ENCODE measurements at places on chromosomes 6 and 20. TPM values are rescaled to one million over a fixed set of nuclear protein-coding genes. Genes with fewer than 3 reads are reported as not detected.

DNA sequence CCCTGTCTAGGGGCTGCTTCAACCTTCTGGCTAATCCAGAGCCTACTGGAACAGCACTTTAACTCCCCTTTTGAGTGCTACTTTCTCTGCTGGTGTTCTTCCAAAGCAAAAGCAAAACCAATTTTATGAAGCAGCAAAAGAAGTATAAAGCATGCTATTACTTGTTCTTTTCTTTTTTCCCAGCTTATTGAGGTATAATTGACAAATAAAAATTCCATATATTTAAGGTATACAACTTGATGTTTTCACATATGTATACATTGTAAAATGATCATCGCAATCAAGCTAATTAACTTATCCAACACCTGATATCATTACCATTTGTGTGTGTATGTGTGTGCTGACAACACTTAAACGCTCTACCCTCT lies 14.9 kb downstream of the ID4 start:
- no peaks in the 10 kb centered on the region for H3K4me1 ChIP-seq
- no peak overlapping the region for H3K27ac ChIP-seq
- no peaks in the 10 kb centered on the region for H3K27me3 ChIP-seq
- no peaks in the 10 kb centered on the region for H3K36me3 ChIP-seq

DNA sequence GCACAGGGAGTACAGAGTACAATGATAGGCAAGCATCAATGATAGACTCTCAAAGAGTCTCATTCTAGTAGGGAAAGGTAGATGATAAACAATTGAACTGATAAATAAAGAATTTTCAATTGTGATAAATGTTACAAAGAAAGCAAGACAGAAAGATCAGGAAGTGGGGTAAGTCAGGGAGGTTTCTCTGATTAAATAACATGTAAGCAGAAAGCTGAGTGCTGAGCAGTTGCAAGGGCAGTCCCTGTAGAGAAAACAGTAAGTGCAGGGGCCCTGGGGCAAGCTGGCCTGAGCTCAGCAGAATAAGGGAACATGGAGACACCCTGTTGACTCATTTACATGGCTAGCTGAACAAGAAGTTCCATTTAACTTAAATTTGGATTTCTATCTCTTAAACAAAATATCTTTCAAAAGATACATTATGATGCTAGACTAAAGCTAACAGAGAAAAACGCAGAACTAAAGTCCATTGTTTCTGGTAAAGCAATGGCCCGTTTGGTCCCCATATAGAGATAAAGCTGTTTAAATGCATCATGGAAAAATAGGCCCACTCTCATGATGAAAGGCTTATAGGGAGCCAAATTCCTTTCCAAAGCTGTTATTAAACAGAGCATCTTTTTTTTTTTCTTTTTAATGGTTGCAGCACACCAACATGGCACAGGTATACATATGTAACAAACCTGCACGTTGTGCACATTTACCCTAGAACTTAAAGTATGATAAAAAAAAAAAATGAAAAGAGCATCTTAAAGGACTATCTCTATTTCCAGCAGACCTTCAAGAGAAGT lies 5.3 kb upstream of the TNFAIP3 start:
- H3K36me3 ChIP-seq = no peaks in the 10 kb centered on the region
- DNase-seq = no peak
- peak overlapping the region; percentile 63 for H3K27ac ChIP-seq
- no peak overlapping the region for H3K4me3 ChIP-seq

DNA sequence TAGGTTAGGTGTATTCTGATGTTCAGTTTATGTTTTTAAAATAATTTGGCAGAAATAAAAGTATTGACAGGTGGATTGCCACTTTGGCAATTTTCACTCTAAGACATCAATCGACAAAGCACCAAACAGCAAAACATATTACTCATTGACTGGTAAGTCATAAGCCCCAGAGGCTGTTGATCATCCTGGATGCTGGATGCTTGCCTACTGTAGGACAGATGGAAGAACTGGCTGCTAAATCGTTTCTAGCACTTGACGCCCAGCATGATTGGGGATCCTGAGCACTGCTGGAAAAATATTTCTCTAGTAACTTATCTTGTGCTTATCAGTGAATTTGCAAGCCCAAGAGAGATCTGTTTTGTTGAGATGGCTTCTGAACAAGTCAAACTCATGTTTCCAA lies 1001.9 kb upstream of the FLRT3 start:
- no peak overlapping the region for H3K4me3 ChIP-seq
- no peaks in the 10 kb centered on the region for H3K27me3 ChIP-seq
- H3K27ac ChIP-seq = no peak overlapping the region
- no peaks in the 10 kb centered on the region for H3K36me3 ChIP-seq
- no peak for DNase-seq
- H3K4me1 ChIP-seq = no peaks in the 10 kb centered on the region

Gene FRS3
- total RNA-seq = 3.2 TPM

Gene LAMA5
- 52.3 TPM for total RNA-seq

Gene VEGFA
- 247 TPM for total RNA-seq

DNA sequence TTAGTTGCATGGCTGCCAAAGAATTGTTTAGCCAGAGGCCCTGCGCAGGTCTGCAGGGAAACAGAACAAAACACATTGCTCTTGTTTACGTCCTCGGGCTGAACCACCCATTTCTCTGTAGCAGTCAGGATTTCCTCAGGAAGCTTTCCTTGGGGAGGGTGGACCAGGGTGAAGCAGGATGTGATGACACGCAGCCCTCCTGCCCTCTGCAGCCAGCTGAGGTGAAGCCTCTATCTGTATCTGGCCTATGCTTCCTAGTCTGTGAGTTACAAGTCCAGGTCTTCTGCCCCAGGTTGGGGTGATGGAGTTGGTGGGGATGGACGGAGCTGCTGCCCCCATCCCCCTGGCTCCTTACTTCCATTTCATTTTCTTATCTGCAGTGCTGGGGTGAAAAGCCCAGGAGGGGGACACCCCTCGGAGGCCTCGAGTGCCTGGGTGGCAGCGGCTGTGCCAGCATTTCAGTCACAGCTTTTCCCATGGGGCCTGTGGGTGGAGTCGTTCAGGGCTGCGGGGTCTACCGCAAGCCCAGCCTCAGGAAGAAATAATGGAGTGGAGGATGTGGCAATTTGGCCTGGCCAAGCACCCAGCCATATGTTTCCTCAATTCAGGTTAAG lies 24.9 kb downstream of the SASH1 start:
- H3K4me3 ChIP-seq = no peak overlapping the region
- H3K27ac ChIP-seq = peak overlapping the region; percentile 51
- H3K36me3 ChIP-seq = no peaks in the 10 kb centered on the region
- peak; percentile 21 for DNase-seq
- no peaks in the 10 kb centered on the region for H3K27me3 ChIP-seq

Gene GNMT
- not detected for total RNA-seq

DNA sequence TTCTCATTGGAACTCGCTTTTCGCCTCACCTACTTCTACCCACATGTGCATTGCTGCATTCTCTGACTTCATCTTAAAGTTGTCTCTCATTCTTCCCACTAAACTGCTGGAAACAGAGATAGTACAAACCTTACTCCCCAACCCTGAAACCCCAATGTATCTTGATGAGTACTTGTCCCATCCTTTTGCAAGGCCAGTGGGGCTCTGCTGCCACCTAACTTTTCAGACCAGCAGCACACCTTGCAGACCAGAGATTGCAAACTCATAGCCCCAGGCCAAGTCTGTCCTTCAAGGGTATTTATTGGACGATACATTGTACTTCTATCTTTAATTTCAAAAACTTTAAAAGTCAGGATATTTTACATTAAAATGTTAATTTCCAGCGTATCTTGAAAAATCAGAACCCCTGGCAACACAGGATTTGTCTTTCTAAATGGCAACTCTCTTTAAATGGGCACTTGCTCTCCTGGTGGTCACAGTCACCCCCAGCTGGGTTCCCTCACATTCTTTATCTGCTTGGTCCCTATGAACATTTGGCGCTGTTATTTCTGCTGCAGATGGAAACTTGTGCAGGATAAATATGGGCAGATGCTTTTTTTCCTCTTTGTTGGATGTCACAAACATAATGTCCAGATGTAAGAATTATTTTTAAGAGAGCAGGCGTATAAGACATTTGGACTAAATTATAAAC lies 83.9 kb downstream of the SOD2 start:
- no peak for DNase-seq
- H3K36me3 ChIP-seq = no peaks in the 10 kb centered on the region
- H3K27me3 ChIP-seq = no peaks in the 10 kb centered on the region
- H3K4me1 ChIP-seq = no peaks in the 10 kb centered on the region
- H3K27ac ChIP-seq = no peak overlapping the region
- H3K4me3 ChIP-seq = no peak overlapping the region

- no peaks in the 10 kb centered on the region for H3K36me3 ChIP-seq
- no peak overlapping the region for H3K27ac ChIP-seq
- no peak overlapping the region for H3K4me3 ChIP-seq
- no peaks in the 10 kb centered on the region for H3K27me3 ChIP-seq
- no peak for DNase-seq
Measured at GRCh38 chr6:100468016-100468622, 3.4 kb upstream of the SIM1 start.

Gene HLA-DQB2
- total RNA-seq = not detected

GRCh38 chr6:4280707-4281106 lies 145.3 kb upstream of the ECI2 start:
- no peaks in the 10 kb centered on the region for H3K36me3 ChIP-seq
- no peaks in the 10 kb centered on the region for H3K27me3 ChIP-seq
- H3K4me1 ChIP-seq = no peaks in the 10 kb centered on the region
- DNase-seq = no peak
- H3K4me3 ChIP-seq = no peak overlapping the region

DNA sequence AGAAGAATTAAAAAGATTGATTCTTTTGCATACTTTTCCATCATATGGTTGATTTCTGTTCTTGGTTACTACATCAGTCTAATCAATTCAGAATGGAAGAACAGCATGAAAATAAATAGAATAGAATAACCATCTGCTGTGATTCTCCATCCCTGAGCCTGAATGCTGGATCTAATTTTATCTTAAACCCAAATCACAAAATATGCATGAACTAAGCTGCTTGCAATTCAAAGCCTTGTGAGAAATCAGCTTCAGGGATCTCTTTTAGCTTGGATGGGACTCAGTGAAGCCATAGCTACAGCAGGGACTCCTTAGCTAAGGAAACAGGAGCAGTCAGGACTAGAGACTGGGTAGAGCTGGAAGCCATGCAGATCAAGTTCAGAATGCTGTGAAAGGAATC lies 74.1 kb downstream of the TPBG start:
- H3K27me3 ChIP-seq = no peaks in the 10 kb centered on the region
- H3K36me3 ChIP-seq = no peaks in the 10 kb centered on the region
- no peak for DNase-seq
- H3K4me3 ChIP-seq = no peak overlapping the region

GRCh38 chr6:154996016-154996590 lies 988 bp downstream of the TIAM2 start:
- peak overlapping the region; percentile 47 for H3K4me3 ChIP-seq
- H3K4me1 ChIP-seq = peaks cover 5% of the 10 kb centered on the region
- no peak overlapping the region for H3K27ac ChIP-seq
- H3K27me3 ChIP-seq = no peaks in the 10 kb centered on the region

Gene YIPF3
- 26.5 TPM for total RNA-seq

- no peaks in the 10 kb centered on the region for H3K36me3 ChIP-seq
- no peak overlapping the region for H3K27ac ChIP-seq
- H3K27me3 ChIP-seq = no peaks in the 10 kb centered on the region
- H3K4me3 ChIP-seq = no peak overlapping the region
Measured at GRCh38 chr6:79713701-79714322, 82.7 kb downstream of the SH3BGRL2 start.

DNA sequence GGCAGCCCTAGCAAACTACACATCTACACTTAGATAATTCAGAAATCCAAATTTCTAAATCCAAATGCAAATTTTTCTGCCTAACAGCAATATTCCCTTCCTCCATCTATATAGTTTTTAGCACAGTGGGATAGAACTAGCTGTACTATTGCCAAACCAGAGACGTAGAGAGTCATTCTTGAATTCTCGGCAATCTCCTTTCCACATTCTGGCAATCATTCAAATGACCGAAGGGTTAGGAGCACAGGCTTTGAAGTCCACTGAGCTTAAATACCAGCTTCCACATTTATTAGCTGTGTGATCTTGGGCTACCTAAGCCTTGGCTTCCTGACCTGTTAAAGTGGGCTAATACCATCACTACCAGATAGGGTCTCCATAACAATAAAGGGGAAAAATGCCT lies 3.1 kb upstream of the RPS12 start:
- no peaks in the 10 kb centered on the region for H3K4me1 ChIP-seq
- no peak overlapping the region for H3K27ac ChIP-seq
- no peaks in the 10 kb centered on the region for H3K36me3 ChIP-seq
- H3K27me3 ChIP-seq = no peaks in the 10 kb centered on the region

- no peaks in the 10 kb centered on the region for H3K36me3 ChIP-seq
- H3K27me3 ChIP-seq = no peaks in the 10 kb centered on the region
- H3K27ac ChIP-seq = peak overlapping the region; percentile 52
- DNase-seq = peak; percentile 17
- H3K4me1 ChIP-seq = no peaks in the 10 kb centered on the region
Measured at GRCh38 chr6:116764629-116764960, 924 bp downstream of the FAM162B start.

Gene PI3
- not detected for total RNA-seq

Gene ADTRP
- total RNA-seq = not detected

Gene ARFGEF3
- 0.88 TPM for total RNA-seq

DNA sequence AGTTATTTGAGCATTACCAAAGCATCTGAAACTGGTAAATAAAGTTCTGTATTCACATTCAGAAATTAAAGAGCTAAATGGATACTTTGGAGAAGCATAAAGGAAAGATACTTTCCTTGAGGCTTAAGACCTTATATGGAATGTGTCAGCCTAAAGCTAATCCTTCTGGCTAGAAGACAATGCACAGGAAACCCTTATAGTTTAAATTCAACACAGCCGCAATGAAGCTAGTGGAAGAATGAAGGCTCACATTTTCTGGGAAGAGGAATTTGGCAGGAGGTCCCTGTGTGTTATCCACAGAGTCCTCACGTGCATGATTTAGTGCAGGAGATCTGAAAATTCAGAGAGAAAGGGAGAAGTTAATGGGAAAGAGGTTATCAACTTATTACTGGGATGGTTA lies 21.5 kb upstream of the CHD6 start:
- no peak overlapping the region for H3K27ac ChIP-seq
- no peaks in the 10 kb centered on the region for H3K36me3 ChIP-seq
- no peak overlapping the region for H3K4me3 ChIP-seq

Gene TULP1
- 1.6 TPM for total RNA-seq

- no peaks in the 10 kb centered on the region for H3K36me3 ChIP-seq
- no peak overlapping the region for H3K27ac ChIP-seq
- H3K27me3 ChIP-seq = no peaks in the 10 kb centered on the region
- no peak for DNase-seq
- H3K4me1 ChIP-seq = no peaks in the 10 kb centered on the region
Measured at GRCh38 chr20:13814672-13815071, 29.8 kb downstream of the NDUFAF5 start.

Gene DNAH8
- 0.03 TPM for total RNA-seq

GRCh38 chr6:84776392-84776791 lies 12.0 kb upstream of the TBX18 start:
- peaks cover 14% of the 10 kb centered on the region for H3K4me1 ChIP-seq
- no peak for DNase-seq
- H3K4me3 ChIP-seq = no peak overlapping the region
- no peaks in the 10 kb centered on the region for H3K36me3 ChIP-seq

Gene ZNF831
- total RNA-seq = 0.21 TPM

Gene HTR1B
- not detected for total RNA-seq

GRCh38 chr20:45080867-45081624 lies 19.9 kb downstream of the KCNS1 start:
- no peaks in the 10 kb centered on the region for H3K27me3 ChIP-seq
- no peaks in the 10 kb centered on the region for H3K4me1 ChIP-seq
- H3K27ac ChIP-seq = no peak overlapping the region
- H3K36me3 ChIP-seq = no peaks in the 10 kb centered on the region

Gene C6orf163
- total RNA-seq = 8.6 TPM

- H3K27ac ChIP-seq = no peak overlapping the region
- H3K4me1 ChIP-seq = no peaks in the 10 kb centered on the region
- no peaks in the 10 kb centered on the region for H3K36me3 ChIP-seq
- no peaks in the 10 kb centered on the region for H3K27me3 ChIP-seq
- no peak overlapping the region for H3K4me3 ChIP-seq
- no peak for DNase-seq
Measured at GRCh38 chr20:57470666-57471495, 54.1 kb downstream of the CTCFL start.
